ENCODE measurements at places on chromosomes 7 and 10.

DNA sequence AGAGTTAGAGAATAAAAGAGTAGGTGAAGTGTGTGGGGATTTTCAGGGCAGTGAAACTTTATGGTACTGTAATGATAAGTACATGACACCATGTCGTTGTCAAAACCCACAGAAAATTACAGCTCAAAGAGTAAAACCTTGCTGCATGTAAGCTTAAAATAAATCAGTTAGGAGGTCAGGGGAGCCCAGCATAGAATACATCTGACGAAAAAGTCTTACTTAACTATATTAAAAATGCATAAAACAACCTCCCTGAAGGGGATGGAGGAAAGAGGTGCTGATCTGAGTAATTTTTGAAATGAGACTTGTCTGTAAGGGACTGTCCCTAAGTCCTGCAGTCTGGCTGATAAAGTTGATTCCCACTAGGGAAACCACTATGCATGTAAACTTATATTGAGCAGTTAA, 49.8 kb upstream of the AKR1E2 start:
- DNase-seq, result no peak

DNA sequence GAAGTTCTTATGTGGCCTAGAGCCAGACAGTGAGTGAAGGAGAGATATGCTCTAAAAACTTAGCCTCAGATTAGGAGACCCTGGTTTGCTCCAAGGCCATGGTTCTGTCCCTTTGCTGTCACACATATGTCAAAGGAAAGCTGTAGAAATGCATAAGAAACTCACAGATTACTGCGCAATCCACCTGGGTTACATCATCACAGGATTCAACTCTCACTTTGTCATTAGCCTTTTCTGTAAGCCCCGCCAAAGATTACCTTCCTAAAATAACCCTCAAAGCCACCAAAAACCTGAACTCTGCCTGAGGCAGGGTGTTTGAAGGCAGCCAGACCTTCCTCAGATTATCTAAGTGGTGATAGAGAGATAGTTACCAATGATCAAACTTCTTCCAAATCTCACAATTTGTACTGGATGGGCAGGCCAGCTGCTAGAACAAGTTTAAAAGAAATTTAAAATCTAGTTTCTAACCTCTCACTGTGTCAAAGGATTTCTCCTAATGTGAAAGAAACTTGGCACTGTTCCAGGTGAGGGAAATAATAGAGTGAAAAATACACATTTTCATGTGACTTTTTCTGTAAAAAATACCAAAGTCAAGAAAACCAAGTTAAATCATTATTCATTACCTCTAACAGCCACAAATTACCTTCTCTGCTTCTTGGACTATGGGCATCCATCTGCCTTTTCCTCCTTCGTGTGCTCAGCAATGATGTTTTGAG, 567.2 kb downstream of the SUGCT start:
- DNase-seq, result no peak

DNA sequence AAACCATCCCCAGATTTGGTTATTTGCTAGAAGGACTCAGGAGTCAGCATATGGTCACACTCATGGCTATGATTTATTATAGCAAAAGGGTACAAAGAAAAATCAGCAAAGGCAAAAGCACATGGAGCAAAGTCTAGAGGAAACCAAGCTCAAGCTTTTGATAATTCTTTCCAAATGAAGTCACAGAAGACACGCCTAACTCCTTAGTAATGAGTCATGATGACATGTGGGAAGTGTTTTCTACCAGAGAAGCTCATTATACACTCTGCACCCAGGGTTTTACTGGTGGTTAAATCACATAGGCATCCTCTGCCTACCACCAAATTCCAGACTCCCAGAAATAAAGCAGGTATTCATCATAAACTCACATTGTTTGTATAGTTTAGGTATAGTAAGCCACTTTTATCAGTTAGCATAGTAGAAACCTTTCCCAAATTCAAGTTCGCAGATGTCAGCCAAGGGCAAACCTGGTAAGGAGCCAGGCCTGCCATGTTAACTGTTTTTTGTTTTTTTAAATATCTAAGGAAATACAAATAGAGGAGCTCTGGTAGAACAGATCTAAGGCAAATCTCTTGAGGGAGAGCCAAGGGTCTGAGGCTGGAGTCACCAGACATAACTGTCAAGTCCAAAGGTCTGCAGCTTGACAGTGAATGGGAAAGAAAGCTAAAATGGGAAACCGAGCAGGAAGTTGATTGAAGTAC, 15.4 kb upstream of the HIBADH start:
- peak; percentile 53 for DNase-seq

GRCh38 chr7:135151533-135151932, 3.7 kb downstream of the TMEM140 start:
- DNase-seq, result no peak

- no peak for DNase-seq
These were observed 105.6 kb downstream of the AHR start for GRCh38 chr7:17404006-17404405.

DNA sequence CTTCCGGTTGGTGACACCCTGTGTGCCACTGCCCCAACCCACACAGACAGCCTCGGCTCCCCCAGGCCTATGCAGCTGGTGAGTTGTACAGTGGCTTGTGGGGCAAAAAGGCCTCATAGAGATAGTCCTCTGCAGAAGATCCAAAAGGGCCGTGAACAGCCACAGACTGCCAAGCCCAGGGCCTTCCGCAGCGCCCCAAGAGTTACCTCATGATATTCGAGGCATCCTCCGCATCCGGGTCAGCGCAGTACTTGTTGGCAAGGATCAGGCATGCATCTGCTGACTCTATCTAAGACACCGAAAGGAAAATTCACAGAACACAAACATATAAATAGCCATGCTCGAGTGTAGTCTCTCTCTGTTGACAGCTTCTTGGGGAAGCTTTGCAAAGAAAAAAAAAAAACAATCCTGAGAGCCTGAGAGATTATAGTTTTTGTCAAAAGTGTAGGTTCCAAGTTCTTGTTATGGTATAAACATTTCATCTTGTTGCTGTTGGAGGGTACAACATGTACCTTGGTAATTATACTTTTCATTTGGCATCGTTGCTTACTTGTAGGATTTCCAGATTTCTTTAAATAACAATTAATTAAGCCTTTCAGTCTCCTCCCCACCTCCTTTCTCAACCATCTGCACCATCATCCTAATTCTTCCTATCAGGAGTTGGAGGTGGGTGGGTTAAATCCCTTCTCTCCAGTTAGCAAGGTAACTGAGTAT, 553.0 kb downstream of the KCNMA1 start:
- DNase-seq, result no peak
